Chondrocyte (in vitro differentiated cells): ENCODE measurements at places on chromosomes 16 and 17. TPM values are rescaled to one million over a fixed set of nuclear protein-coding genes. Genes with fewer than 3 reads are reported as not detected.
A peak's percentile ranks its signal among the peaks of the same experiment; 100 is the strongest.

DNA sequence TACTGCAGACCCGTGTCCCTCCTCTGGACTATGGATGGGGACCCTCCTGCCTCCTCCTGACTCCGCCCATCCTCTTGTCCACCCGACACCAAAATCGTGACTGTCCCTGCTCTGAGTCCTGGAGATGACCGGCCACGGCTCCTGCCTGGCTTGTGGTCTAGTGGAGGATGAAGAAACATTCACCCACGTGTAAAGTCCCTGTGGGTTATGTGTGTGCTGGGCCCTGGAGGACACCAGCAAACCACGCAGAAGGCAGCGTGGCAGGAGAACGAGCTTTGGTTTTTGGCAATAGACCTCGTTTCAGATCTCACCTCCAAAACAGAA lies 11.9 kb downstream of the SPNS2 start:
- H3K36me3 ChIP-seq, result no peaks in the 10 kb centered on the region
- H3K4me3 ChIP-seq, result no peak overlapping the region
- DNase-seq, result no peak

GRCh38 chr17:10612957-10613744 lies 44.0 kb downstream of the MYH3 start:
- H3K4me3 ChIP-seq, result no peak overlapping the region
- no peak for DNase-seq
- H3K27me3 ChIP-seq, result peaks cover 5% of the 10 kb centered on the region
- no peaks in the 10 kb centered on the region for H3K36me3 ChIP-seq
- H3K27ac ChIP-seq, result peak overlapping the region; percentile 92

- DNase-seq, result no peak
- peaks cover 20% of the 10 kb centered on the region for H3K27me3 ChIP-seq
- no peaks in the 10 kb centered on the region for H3K4me1 ChIP-seq
- no peak overlapping the region for H3K27ac ChIP-seq
These were observed 199.3 kb downstream of the CDH8 start for GRCh38 chr16:61836804-61837393.

- peaks cover 5% of the 10 kb centered on the region for H3K27me3 ChIP-seq
- no peak for DNase-seq
- no peak overlapping the region for H3K27ac ChIP-seq
- peaks cover 20% of the 10 kb centered on the region for H3K4me1 ChIP-seq
- H3K36me3 ChIP-seq, result peaks cover 8% of the 10 kb centered on the region
- no peak overlapping the region for H3K4me3 ChIP-seq
These were observed 20.0 kb downstream of the SLC38A8 start for GRCh38 chr16:84022644-84023043.

DNA sequence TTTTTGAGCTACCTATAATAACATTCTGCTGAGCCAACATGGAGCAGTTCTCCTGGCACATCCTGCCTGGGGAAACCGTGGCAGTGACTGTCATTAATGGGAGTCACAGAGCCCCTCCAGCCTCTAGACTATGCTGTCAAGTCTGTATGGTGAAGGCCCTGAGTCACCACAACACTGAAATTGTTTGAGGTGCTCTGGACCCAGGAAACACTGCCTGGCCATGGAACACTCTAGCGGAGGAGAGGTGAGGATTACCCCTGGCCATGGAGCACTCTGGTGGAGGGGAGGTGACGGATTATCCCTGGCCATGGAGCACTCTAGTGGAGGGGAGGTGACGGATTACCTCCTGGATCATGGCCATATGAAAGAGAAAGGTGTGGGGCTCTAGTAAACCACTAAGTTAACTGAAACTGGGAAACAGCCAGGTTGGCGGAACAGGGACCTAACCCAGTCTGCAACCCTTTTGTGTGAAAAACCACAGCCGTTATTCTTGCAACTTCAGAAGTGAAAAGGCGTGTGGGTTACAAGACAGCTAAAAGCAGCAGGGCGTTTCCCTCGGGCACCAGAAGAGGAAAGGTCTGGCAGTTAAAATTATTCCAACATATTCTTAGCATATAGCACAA lies 156.7 kb downstream of the KCNJ12 start:
- H3K4me3 ChIP-seq, result no peak overlapping the region
- DNase-seq, result no peak
- H3K27ac ChIP-seq, result no peak overlapping the region
- H3K27me3 ChIP-seq, result no peaks in the 10 kb centered on the region
- peaks cover 21% of the 10 kb centered on the region for H3K36me3 ChIP-seq

GRCh38 chr16:85994492-85995490 lies 95.8 kb downstream of the IRF8 start:
- no peaks in the 10 kb centered on the region for H3K4me1 ChIP-seq
- peaks cover 62% of the 10 kb centered on the region for H3K27me3 ChIP-seq
- no peaks in the 10 kb centered on the region for H3K36me3 ChIP-seq
- DNase-seq, result no peak
- no peak overlapping the region for H3K4me3 ChIP-seq
- H3K27ac ChIP-seq, result no peak overlapping the region

The HSD3B7 gene
- 10.8 to 12.4 TPM (median 12.3 TPM) in 3 replicates for total RNA-seq

The CDH13 gene
- 28.1 to 49.3 TPM (median 45.1 TPM) in 3 replicates for total RNA-seq
